ENCODE measurements at places on chromosomes 13 and 19.

GRCh38 chr19:7631577-7631976, 1.9 kb downstream of the PCP2 start:
- DNase-seq, result no peak

- DNase-seq, result no peak
These were observed 1.3 kb downstream of the CCDC159 start for GRCh38 chr19:11347546-11348039.

- DNase-seq, result no peak
These were observed 21.1 kb downstream of the CCDC97 start for GRCh38 chr19:41330946-41331678.

- DNase-seq, result no peak
These were observed 60.3 kb downstream of the MIPEP start for GRCh38 chr13:23828866-23829265.

GRCh38 chr13:60080850-60081249, 82.9 kb downstream of the DIAPH3 start:
- DNase-seq, result no peak

- no peak for DNase-seq
These were observed 16.0 kb downstream of the GNA15 start for GRCh38 chr19:3151563-3152418.

DNA sequence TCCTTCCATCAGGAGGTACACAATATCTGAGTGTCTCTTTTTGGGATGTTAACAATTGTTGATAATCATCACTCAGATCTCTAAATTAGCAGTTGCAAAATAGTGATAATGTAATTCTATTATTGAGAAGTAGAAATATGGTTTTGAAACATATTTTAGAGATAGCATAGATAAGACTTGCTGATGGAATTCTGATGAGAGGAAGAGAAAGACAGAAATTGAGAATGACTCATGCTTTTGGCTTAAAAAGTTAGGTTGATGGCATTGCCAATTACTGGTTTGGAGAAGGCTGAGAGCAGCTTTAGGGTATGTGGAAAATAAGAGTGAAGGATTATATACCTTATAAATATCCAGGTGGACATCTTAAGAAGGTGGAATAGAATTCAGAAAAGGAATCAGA, 106.4 kb upstream of the EDNRB start:
- DNase-seq, result no peak

DNA sequence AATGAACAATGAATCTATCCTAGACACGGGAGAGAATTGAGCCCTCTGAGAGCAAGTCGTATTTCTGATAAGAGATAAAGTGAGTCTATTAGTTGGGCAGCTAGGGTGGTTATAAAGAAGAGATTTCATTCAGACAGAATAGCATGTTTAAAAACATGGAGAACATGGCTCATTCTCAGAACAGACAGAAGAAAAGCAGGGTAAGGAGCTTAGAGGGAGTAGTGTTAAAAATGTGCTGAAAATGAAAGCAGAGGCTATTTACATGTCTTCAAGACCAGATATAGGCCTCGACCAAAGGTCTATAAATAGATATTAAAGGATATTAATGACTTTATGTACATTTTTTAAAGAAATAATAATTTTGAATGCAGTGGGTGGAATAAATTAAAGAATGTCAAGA, 149.5 kb downstream of the SLITRK1 start:
- no peak for DNase-seq

DNA sequence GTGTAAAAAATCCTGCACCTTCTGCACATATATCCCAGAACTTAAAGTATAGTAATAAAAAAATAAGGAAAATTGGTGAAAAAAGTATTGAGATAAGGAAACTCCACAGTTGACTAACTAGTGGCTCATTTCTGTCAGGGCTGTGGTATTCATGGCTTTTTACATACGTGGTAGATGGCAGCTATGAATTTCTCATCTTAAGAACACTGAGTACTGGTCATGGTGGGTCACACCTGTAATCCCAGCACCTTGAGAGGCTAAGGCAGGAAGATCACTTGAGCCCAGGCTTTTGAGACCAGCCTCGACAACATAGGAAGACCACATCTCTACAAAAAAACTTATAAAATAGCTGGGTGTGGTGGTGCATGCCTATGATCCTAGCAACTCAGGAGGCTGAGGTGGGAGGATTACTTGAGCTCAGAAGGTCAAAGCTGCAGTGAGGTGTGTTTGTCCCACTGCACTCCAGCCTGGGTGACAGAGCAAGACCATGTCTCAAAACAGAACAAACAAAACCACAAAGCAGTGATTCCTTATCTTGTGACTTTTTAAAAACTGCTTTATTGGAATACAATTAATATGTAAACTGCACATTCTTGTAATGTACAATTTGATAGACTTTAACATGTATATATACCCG, 16.8 kb downstream of the SLAIN1 start:
- no peak for DNase-seq

- no peak for DNase-seq
These were observed 102.2 kb downstream of the PIBF1 start for GRCh38 chr13:72884101-72884500.

DNA sequence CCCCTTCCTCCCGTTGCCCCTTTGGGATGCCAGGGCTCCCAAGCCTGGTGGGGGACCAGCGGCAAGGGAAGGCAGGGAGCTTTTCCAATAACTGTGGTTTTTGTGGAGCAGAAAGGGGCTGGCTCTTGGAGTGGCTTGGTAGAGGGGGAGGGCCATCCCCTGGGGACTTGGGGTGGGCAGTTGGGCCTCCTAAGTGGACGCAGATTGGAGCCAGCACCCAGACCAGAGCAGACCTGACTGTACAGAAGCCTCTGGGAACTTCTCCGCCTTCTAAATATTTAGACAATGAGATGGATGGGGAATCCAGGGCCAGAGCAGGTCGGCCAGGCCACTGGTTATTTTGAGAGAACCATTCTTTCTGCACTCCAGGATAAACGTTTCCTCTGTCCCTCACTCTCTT, 4.2 kb downstream of the PTGIR start:
- no peak for DNase-seq

DNA sequence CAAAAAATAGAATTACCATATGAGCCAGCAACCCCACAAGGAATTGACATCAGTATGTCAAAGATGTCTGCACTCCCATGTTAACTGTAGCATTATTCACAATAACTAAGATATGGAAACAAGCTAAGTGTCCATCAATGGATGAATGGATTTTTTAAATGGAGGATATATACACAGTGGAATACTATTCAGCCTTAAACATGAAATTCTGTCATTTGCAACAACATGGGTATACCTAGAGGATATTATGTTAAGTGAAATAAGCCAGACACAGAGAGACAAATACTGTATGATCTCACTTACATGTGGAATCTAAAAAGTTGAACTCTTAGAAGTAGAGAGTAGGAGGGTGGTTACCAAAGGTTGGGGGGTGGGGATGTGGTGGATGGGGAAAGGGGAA, 8.0 kb upstream of the ZNF567 start:
- no peak for DNase-seq

DNA sequence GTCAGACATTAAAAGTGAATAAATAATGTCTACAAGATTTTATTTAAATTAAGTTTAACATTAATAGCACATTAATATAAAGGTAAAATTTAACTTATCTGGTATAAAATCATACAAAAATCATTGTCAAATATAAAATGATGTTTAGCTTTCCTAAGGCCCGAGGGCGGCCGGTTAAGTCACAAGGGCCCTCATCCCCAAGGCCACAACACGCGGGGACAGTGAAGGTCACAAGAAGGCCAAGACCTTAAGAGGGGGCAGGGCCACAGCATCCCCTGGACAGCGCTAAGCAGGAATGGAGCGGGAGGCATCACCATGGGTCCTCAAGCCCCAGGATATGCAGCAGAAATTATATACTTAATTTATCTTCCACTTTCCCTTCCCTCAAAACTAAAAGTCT, 62.7 kb upstream of the ZNF85 start:
- no peak for DNase-seq

- no peak for DNase-seq
These were observed 136.2 kb upstream of the ZNF536 start for GRCh38 chr19:30235946-30236345.

GRCh38 chr13:27678306-27679040, 56.8 kb downstream of the POLR1D start:
- DNase-seq, result no peak

DNA sequence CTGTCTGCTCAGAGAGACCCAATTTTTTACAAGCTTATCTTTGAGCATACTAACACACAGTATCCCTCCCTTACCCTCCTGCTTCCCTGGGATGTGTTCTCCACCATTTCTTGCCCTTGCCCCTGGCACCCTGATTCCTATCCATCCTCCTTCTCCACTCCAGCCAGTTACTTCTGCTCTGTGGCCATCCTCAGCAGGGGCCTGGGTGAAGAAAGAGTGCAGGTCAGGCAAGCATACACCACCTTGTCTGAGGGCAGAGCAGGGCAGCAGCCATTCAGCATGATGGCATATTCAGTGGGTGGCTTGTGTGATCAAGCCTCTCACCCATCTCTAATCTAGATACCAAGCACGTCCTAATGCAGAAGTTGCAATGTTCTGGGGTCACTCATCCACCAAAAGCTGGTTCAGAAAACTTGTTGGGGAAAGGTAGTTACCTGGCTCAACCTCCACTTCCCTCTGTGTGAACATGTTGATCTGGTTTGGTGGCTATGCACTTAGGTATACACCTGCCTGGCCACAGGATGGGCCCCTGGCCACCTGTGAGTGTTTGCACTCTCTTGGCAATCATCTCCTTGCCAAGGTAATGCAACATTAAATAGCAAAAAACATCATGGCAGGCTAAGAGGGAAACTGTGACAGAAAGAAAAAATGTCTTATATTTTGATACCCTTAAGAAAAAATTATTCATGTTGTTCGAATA, 900.3 kb upstream of the MIR17HG start:
- DNase-seq, result no peak

DNA sequence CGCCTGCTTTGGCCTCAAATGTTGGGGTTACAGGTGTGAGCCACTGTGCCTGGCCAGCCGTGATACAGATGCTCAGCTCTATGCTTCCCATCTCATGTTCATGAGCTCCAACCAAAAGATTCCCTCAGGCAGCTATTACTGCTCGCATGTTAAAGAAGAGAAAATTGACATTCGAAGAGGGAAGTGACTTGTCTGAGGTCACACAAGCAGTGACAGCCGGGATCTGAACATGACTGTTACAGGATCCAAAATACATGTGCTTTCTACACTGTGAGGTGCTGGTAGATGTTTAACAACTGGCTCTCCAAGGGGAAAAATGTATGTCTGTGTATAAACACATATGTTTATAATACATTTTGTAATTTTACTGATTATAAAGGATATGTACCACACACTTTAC, 11.3 kb downstream of the FPR1 start:
- DNase-seq, result no peak

GRCh38 chr19:3153286-3154230, 17.7 kb downstream of the GNA15 start:
- no peak for DNase-seq

DNA sequence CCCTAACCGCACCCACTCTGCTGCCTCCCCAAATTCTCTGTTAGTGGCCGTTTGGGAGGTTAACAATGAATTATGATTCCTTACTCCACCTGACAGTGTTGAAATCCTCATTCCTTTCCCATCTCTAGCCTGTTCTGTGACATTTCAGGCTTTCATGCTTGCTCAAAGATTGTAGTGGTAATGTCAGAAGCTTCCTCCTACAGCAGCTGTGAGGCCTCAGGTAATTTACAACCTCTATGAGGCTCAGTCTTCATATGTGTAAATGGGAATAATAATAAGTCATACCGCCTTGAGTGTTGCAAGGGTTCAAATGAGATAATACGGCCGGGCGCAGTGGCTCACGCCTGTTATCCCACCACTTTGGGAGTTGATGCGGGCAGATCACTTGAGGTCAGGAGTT, 977 bp upstream of the SLC1A5 start:
- DNase-seq, result no peak

GRCh38 chr13:66532845-66533244, 697.3 kb downstream of the PCDH9 start:
- no peak for DNase-seq

- no peak for DNase-seq
These were observed 45.2 kb downstream of the SCEL start for GRCh38 chr13:77580748-77581147.

GRCh38 chr13:91273675-91274074, 73.8 kb upstream of the MIR17HG start:
- no peak for DNase-seq

GRCh38 chr13:78660495-78660857, 1.5 kb upstream of the OBI1 start:
- DNase-seq, result no peak

GRCh38 chr19:12777217-12778016, 2.1 kb upstream of the HOOK2 start:
- DNase-seq, result peak; percentile 66

- DNase-seq, result no peak
These were observed 12.2 kb downstream of the KATNAL1 start for GRCh38 chr13:30295116-30295515.

DNA sequence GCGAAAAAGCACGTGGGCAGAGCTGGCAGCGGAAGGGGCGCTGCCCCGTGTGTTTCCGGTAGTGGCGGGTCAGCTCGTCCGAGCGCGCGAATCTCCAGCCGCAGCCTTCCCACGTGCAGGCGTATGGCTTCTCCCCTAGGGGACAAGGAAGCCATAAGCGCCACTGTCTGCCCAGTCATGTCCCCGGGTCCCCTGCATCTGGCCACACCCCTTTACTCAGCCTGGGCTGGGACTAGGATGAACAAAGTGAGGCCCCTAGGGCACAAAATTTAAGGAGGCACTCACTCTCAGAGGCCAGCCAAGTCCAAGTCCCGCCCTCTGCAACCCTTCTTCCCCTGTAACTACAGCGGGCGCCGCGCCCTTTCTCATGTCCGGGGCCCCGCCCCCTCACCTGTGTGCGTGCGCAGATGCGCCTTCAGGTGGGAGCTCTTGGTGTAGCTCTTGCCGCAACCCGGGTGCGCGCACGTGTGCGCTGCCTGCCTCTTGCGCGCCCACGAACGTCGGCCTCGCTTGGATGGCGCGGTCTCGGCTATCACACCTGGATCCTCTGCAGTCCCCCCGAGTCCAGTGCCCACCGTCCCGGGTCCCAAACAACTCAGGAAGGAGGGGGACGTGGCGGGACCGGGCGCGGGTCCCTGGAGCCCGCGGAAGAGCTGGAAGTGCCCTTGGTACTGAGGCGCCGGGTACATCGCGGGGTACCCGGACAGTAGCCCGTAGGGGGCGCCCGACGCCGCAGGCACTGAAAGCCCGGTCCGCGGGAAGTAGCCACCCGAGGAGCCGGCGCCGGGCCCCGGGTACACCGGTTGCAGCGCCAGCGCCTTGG, 1.9 kb downstream of the KLF1 start:
- DNase-seq, result peak; percentile 72

DNA sequence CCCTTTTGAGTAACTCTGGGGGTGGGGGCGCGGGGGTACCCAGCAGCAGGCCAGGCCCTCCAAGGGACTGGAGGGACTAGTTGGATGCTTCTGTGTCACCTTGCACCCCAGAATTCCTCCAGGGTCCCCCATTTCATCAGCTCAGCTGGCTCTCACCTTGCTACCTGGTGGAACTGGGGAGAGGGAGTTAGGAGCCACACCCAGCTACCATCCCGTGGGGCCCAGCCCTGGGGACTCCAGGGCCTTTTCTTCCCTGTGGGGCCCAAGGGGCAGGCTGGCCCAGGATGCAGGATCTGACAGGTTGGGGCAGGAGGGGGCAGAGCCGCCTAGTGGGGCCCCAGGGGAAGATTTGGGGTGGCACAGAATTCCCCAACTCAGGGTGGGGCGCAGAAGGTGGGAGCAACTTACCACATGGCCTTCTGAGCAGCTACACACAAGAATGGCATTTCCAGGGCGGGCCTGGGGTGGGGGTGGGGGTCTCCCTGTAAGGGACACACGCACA, 32.8 kb upstream of the NANOS3 start:
- DNase-seq, result no peak
